ENCODE measurements at places on chromosomes 7 and 10. TPM values are rescaled to one million over a fixed set of nuclear protein-coding genes. Genes with fewer than 3 reads are reported as not detected.
A peak's percentile ranks its signal among the peaks of the same experiment; 100 is the strongest.

DNA sequence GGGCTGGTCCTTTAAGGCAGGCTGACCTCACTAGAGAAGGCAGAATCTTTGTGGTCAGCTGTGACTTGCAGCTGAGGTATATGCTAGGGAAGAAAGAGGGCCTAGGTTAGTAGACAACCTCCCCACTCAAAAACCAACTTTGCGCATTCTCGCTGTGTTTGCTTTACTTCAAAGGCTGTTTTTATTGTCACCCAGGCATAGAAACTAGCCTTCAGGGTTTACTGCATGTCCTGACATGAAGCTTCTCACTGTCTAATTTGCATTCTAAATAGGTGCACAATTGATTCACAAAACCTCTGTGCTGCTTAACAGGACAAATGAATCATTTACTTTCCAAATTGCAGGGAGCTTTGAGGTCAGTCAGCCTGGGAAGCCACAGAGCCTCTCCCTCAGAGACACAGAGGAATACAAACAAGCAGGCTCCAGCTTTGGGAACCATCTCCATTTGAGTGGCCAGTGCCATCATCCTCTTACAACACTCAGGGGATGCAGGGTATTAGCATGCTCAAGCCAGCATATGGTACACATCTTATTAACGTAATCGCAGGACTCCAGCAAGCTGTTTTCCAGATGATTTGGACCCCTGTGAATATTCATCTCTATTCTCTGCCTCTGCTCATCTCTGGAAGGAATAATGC lies 596.4 kb upstream of the GHITM start:
- DNase-seq, result no peak

DNA sequence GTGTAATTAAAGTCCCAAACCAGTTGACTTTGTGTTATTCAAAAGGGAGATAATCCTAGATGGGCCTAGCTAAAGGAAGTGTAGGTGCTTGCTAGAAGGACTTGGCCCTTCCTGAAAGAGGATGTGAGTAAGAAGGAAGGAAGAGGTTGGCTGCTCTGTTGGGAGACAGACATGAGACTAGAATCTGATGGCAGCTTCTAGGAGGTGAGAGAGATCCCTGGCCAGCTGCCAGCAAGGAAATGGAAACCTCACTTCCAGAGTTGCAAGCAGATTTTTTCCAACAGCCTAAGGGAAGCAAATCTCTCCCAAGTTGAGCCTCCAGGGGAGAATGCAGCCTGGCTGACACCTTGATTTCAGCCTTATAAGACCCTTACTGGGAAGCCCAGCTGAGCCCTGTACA lies 368.4 kb upstream of the ZMIZ1 start:
- DNase-seq, result no peak

The ZNF736 gene
- not detected for polyA plus RNA-seq

The PLA2G12B gene
- polyA plus RNA-seq, result not detected

DNA sequence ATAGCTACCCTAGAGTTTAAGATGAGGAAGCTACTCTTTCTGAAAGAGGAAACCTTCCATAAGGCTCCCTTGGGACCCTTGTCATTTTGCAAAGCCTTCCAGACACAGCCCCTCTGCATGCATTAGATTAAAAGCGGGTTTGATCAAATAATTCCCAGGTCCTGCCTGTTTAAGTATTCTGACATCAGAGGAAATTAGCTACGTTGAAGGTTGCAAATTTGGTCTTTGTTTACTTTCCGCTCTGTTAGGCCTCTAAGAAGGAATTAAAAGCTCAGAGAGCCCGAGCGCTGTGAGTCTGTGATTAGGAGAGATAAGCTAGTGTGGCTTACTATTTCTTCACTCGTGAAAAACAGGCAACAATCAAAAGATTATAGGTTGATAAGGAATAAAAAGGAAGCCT lies 1.4 kb upstream of the THSD7A start:
- DNase-seq, result no peak

- peak; percentile 74 for DNase-seq
Measured at GRCh38 chr10:114100848-114101741, 57.4 kb downstream of the ADRB1 start.

The SAMD9L gene
- polyA plus RNA-seq, result not detected

The RAPGEF5 gene
- 4.4 TPM for polyA plus RNA-seq

GRCh38 chr7:50556247-50556991 lies 8.8 kb downstream of the DDC start:
- no peak for DNase-seq

DNA sequence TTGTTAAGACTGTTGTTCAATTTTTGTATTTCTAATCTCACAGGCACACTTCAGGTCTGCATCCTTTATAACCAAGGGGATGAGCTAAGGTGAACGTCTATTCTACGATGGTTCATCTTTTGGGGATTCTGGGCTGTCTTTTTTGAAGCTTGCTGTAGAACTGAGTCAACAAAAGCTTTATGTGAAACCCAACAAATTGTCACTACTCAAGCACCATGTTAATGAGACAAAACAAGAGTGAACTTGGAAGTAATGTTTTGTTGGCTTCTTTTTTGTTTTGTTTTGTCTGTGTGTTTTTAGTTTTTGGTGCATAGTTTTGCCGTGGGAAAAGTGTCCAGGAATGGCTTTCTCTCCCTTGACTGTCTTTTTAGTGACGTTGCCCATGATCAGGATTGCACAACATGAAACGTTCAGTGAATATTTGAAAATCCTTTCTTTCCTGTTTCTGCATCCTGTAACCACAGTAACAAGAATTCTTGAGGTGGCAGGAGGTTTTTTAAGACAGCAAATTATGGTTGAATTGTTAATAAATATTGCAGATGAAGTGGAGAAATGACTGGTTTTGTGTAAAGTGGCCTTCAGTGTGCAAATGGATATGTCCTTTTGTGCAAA lies 65.6 kb downstream of the WIPF3 start:
- no peak for DNase-seq

The PODXL gene
- polyA plus RNA-seq, result 638 TPM

DNA sequence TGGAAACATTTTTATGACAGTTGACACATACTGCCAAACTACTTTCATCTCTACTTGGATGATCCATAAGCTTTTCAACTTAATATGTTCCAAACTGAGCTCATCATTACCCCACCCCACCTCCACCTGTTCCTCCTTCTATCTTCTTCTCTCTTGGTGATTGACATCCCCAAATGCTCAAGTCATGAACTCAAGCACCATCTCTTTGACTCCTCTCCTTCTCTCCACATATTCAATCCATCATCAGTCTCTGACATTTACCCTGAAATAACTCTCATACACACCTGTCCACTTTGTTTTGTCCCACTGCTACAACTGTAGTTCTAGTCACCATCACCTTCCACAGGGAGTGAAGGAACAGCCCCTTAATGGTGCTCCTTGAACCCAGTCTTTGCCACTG lies 43.3 kb downstream of the SGCE start:
- no peak for DNase-seq

- no peak for DNase-seq
Measured at GRCh38 chr10:416091-416515, 273.4 kb downstream of the DIP2C start.

GRCh38 chr7:27899601-27900000 lies 159.6 kb downstream of the TAX1BP1 start:
- no peak for DNase-seq

DNA sequence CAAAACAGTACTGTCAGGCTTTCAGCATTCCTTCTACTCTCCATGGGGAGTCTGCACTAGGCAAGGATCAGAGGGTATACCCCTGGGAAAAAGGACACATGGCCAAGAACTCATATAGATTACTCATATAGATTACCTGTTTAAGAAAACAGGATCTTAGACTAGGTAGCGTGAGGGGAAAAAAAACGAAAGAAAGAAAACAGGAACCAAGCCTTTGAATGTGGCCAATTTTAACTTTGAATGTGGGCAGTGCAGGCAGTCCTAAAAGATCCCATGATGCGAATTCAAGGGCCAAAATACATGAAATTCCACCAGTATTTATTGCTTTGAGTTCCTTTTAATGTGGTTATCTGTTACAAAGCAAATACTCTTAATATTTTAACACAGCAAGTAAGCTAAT lies 108.6 kb upstream of the TAC1 start:
- DNase-seq, result no peak
